G401 (cell line): ENCODE measurements at places on chromosomes 4 and X. TPM values are rescaled to one million over a fixed set of nuclear protein-coding genes. Genes with fewer than 3 reads are reported as not detected.

Gene SLITRK2
- not detected in 2 replicates for total RNA-seq

- DNase-seq, result no peak
These were observed 108.6 kb downstream of the ARHGAP6 start for GRCh38 chrX:11557120-11557519.

DNA sequence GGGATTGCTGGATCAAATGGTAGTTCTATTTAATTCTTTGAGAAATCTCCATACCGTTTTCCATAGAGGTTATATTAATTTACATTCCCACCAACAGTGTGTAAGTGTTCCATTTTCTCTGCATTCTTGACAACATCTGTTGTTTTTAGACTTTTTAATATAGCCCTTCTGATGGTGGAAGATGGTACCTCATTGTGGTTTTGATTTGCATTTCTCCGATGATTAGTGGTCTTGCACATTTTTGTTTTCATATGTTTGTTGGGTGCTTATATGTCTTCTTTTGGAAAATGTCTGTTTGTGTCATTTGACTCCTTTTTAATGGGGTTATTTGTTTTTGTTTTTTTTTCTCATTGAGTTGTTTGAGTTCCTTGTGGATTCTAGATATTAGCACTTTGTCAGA lies 75.3 kb upstream of the PUDP start:
- no peak for DNase-seq

GRCh38 chr4:32341342-32341741 lies 1621.2 kb downstream of the PCDH7 start:
- no peak for DNase-seq

DNA sequence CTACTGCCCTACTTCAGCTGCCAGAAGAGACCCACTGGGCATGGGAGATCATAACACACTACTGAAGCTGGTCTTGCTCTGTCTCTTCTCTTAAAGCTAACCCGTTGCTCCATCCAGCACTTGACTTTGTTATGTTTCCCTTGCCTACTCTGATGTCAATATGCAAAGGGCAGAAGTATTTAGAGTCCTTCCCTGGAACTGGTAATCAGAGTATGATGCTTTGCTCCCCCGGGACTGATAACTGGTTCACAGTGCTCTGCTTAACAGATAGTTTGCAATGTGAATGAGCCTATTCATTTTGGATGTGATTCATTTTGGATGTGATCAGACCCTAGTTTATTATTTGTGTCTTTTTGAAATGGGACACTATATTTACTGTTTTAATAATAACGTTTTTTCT lies 12.3 kb upstream of the UCP1 start:
- DNase-seq, result no peak

DNA sequence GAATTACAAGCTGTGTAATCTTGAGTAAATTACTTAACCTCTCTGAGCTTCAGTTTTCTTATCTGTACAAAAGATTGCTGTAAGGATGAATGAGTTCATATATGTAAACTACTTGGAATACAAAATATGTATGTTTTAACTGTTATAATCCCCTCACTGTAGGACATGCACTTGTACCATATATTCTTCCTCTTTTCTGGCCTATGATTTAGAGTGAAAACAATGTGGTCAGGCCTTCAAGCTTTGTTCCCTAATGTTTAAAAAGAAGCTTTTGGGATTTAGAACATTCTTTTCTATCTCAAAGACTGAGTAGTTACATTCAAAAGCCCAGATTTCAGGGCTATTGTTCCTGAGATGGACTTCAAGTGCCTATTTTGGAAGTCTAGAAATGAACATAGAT lies 26.7 kb upstream of the GPRIN3 start:
- no peak for DNase-seq

Gene SPANXA2
- not detected in 2 replicates for total RNA-seq

GRCh38 chrX:119617517-119618164 lies 11.4 kb upstream of the NKRF start:
- DNase-seq, result no peak

Gene CSAG1
- not detected in 2 replicates for total RNA-seq

Gene AMTN
- total RNA-seq, result not detected in 2 replicates

DNA sequence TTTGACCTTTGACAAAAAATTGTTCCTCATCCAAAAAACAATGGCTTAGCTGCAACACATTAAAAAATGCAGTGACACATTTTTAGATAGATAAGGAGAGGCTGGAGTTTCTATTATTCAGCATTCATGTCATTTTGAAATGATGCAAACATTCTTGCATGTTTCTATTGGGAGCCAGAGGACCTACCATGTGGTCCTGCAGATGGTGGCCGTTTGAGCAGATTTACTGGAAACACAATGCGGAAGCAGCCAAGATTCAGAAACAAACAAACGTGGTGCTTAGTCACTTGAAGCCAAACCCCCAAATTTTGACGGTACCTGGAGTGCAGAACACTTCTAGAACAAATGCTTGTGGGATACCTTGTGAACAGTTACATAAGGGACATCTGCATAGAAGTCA lies 456.7 kb downstream of the PCDH18 start:
- DNase-seq, result no peak

Gene SUPT20HL2
- total RNA-seq, result not detected in 2 replicates

Gene UGT2A1
- total RNA-seq, result not detected in 2 replicates

DNA sequence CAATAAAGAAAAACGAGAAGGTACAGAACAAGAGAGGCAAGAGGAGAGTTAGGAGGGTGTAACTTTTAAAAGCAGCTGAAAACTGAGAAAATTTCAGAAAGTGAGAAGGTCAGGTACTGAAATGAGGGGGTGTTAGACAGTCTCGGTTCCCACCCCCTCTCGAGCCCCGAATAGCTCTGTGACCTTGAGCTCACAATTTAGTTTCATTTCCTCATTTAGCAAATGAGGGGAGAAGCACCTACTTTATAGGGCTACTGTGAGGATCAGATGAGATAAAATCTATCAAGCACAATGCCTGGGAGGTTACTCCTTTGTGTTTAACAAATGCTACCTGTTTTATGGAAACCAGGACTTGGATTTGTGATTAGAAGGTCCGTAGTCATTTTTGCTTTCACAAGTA lies 4.9 kb downstream of the UGT8 start:
- no peak for DNase-seq

DNA sequence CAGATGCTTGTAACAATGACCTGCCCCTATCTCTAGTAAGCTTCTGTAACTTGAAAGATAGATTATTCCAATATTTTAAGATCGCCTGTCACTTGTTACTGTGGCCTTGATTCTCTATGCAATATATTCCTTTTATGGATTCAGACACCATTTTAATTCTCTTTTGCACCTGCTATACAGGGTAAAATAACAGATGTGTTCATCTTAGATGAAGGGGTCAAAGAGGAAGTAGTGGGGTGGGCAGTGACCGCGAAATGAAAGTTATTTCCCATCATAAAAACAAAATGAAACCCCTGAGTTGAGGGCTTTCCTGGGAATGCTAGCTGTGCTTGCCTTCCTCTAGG lies 175.9 kb downstream of the TSPAN5 start:
- no peak for DNase-seq

Gene DCAF8L2
- not detected in 2 replicates for total RNA-seq

Gene GPAT3
- total RNA-seq, result 2.5 and 7.8 TPM in 2 replicates

GRCh38 chrX:148416931-148417330 lies 83.5 kb upstream of the AFF2 start:
- no peak for DNase-seq

- no peak for DNase-seq
These were observed 703.0 kb downstream of the PCDH18 start for GRCh38 chr4:136829280-136829679.

GRCh38 chrX:154096140-154097002 lies 1.1 kb downstream of the MECP2 start:
- peak; percentile 57 for DNase-seq

Gene BEX4
- 61.7 and 62.2 TPM in 2 replicates for total RNA-seq
